ENCODE measurements at places on chromosomes 13 and 19.

DNA sequence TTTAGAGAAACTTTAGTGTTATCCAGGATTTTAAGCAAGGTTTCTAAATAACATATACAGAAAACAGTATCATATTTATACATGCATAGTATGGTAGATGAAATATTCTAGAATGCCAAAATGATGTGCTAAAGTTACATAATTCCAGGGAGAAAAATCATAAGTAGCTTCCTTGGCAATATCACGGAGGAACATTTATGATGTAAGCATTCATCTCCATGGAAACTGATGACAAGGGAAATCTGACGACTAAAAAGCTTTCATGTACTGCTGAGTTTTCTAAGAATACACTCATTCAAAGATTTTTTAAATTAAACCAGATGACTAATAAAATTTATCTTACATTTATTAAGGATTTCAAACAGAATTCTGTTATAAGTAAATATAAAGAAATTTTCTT is 4.7 kb downstream of the TEX30 start:
- DNase-seq: no peak

DNA sequence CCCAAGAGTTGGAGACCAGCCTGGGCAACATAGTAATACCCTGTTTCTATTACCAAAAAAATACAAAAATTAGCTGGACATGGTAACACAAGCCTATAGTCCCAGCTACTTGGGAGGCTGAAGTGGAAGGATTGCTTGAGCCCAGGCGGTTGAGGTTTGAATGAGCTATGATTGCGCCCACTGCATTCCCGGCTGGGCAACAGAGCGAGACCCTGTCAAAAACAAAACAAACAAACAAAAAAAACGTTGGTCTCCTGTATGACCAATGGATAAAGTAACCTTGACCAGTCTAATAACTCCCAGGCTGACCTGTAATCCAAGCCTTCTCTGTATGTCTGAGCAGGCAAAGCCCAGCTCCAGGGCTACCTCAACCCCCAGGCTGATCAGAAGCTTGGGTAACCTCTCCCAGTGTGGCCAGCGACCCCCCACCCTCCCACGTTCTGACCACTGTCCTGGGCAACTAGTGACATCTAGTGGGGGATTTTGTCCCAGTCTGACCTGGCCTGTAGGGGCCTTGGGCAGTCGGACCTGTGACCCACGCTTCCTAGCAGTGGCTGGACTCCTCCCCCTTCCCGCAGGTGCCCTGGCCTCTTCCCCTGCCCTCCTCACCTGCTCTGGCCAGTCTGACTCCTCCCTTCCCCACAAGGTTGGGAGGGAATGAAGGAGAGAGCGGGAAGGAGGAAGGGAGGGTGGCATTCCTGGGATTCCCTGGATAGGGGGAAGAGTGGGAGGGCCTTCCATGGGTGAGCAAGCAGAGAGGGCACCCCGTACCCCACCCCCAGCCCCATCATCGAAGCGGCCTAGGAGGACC is 1.0 kb upstream of the BCAM start:
- DNase-seq: peak; percentile 95

DNA sequence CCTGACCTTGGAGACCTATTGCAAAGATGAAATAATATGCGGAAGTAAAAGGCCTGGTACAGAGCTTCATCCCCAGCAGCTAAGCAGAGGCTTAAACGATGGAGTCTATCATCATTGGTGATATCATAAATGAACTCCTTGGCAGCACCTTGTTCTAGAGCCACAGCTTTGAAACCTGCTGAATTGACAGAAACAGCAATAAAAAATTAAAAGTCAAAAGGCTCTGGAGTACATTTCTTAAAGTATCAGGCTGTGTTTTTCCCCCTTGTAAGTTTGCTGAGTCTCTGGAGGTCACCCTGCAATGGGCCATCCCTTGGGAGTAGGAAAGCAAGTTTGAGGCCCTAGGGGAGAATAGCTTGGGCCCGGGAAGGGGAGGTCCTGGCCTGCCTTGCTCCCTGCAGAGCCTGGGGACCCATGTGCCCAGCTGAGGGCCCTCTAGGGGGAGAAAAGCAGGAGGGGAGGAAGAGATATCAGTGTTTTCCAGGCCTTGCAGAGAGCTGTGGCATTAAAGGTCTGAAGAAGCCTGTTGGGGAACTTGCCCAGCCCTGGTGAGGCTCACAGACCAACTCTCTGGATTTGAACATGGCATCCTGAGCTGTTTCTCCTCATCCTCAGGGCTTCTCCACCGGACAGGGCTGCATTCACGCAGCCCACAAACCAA is 416.1 kb downstream of the ZNF536 start:
- DNase-seq: no peak

GRCh38 chr13:60051754-60052285 is 111.9 kb downstream of the DIAPH3 start:
- DNase-seq: no peak

GRCh38 chr13:113028336-113029060 is 59.5 kb downstream of the MCF2L start:
- DNase-seq: no peak

GRCh38 chr19:7932276-7932929 is 6.5 kb upstream of the CTXN1 start:
- no peak for DNase-seq
